ENCODE measurements at places on chromosomes 5 and 9.

DNA sequence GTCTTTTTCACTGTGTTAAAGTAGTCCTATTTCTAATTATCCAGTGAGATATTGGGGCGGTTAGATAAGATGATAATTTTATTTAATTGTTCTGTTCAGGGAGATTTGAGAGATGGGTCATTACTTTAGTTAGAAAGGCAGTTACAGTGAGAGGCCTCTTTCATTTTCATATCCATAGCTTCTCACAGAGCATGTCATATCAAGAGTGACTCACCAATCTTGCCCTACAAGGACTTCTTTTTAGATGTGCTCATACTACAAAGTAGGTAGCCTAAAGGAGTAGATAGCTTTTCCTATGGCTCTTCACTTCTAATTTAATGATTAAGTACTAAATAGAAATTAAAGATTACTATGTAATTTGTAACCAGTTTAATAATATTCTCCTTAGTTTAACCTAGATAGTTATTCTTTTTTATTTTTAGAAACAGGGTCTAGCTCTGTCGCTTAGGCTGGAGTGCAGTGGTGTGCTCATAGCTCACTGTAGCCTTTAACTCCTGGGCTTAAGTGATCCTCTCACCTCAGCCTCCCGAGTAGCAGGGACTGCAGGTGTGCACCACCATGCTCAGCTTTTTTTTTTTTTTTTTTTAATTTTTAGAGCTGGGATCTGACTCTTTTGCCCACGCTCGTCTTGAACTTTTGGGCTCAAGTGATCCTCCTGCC lies 71.0 kb downstream of the FER start:
- peak; percentile 1 for DNase-seq

- DNase-seq, result no peak
Measured at GRCh38 chr9:82320566-82320965, 332.0 kb downstream of the SPATA31D1 start.

GRCh38 chr9:24218656-24219055 lies 327.0 kb downstream of the IZUMO3 start:
- no peak for DNase-seq

DNA sequence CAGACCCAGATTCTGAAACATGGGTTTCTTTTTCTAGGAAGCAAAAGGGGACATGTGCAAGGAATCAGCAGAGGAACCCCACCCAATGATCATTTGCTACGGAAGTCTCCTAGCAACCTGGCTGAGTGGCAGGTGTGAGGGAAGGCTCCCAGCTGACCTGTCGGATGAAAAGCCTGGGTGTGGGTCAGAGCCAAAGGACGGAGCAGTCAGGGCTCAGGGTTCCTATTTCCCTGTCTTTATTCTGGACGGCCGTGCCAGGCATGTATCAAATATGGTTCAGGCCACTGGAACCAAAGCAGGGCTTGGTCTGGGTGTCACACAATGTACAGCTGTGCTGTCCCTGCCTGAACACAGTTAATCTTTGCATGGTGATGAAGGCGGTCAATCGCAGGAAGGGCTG lies 20.1 kb downstream of the STK10 start:
- DNase-seq, result no peak

- no peak for DNase-seq
Measured at GRCh38 chr9:2253636-2254580, 238.8 kb downstream of the SMARCA2 start.

- no peak for DNase-seq
Measured at GRCh38 chr9:8255850-8256249, 456.3 kb upstream of the DMAC1 start.

GRCh38 chr5:33531824-33532223 lies 91.1 kb downstream of the TARS1 start:
- DNase-seq, result no peak

- DNase-seq, result no peak
Measured at GRCh38 chr5:816176-816575, 31.6 kb upstream of the ZDHHC11B start.

Measured in AG09319 (cell line).